HL-60 (cell line): ENCODE measurements at places on chromosomes 11 and 22.

GRCh38 chr22:36940676-36941075, 27.2 kb downstream of the CSF2RB start:
- no peak for DNase-seq

GRCh38 chr22:25694196-25694907, 47.6 kb upstream of the MYO18B start:
- no peak for DNase-seq

GRCh38 chr11:114088836-114089235, 29.3 kb downstream of the ZBTB16 start:
- no peak for DNase-seq

DNA sequence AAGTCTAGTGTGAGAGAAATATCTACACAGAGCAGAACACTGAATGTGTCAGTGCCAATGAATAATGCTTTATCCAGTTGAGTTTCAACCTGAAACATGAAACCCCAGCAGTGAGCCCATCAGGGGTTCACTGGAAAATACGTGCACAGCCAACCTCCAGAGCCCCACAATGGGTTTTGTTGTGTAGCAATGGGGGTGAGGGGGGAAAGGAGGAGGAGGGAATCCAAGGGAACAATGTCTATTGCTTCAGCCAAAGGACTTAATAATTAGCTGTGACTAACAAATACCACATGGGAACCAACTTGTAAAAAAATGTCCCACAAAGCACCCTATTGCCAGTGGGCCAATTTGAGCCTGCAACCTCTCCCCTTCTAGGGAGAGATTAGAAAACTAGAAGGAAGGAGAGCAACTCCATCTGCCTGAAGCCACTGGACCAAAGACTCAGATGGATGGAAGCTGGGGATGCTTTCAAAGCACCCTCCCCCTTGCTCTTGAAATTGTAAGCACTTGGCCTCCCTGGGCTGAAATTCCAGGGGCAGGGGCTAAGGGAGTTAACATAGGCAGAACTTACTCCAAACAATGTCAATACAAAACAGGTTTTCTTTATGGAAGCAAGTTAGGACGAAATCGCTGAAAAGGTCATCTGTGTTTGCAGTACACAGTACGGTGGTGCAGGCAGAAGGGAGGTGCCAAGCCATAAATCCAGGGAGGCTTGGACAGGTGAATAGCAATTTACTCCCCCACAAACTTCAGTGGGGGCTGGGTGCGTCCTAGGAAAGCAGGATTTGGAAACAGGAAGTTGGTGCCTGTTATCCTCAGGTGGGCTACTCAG, 99.8 kb downstream of the ARL14EP start:
- no peak for DNase-seq

DNA sequence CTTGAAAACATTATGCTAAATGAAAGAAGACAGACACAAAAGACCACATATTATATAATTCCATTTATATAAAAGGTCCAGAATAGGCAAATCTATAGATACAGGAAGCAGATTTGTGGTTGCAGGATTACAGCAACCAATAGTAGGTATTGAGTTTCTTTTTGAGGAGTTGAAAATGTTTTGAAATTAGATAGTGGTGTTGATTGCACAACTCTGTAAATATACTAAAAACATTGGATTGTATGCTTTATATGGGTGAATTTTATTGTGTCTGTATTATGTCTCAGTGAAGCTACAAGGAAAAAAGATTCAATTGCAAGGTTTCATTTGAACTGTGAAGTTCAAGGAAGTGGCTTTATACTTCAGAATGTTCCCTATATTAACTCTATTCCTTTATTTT, 3.0 kb upstream of the RRAS2 start:
- DNase-seq, result no peak

GRCh38 chr22:19291580-19292457, at the start of gene CLTCL1:
TSS of gene CLTCL1 (minus strand) at chr22:19291719. CDS start at chr22:19291641, 78 bp downstream.
- peak; percentile 58 for DNase-seq

DNA sequence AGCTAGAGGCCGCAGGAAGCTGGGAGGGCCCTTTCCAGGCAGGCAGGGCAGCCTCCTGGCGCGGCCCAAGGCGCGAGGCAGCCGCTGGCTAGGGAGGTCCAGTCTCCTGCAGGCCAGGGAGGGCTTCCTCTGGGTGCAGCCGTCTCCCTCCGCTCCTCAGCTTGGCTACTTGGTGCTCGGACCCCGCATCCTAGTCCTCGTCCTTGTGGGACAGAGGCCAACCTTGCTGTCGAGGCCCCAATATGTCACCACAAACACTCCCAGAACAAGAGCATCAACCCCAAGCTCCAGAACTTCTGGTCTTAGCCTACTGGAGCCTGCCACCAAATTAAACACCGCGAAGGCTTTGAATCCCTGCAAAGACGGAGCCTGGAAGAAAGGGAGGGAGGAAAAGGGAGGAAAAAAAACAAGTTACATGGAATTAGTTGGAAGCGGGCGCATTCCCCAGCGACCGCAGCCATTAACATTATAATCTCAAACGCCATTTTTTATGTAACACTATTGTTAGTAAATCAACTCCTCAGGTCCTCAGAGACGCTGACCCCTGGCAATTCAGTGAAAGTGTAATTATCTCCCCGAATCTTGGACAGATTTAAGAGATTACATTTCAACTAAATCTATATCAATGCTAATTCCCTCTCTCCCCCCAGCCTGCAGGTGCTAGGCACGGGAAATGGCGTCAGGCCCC, 12.7 kb upstream of the PAX6 start:
- no peak for DNase-seq

GRCh38 chr22:46079861-46080821, 70.2 kb upstream of the PPARA start:
- DNase-seq, result no peak

- DNase-seq, result no peak
Observed at GRCh38 chr11:94747146-94747545, 21.0 kb upstream of the AMOTL1 start.

DNA sequence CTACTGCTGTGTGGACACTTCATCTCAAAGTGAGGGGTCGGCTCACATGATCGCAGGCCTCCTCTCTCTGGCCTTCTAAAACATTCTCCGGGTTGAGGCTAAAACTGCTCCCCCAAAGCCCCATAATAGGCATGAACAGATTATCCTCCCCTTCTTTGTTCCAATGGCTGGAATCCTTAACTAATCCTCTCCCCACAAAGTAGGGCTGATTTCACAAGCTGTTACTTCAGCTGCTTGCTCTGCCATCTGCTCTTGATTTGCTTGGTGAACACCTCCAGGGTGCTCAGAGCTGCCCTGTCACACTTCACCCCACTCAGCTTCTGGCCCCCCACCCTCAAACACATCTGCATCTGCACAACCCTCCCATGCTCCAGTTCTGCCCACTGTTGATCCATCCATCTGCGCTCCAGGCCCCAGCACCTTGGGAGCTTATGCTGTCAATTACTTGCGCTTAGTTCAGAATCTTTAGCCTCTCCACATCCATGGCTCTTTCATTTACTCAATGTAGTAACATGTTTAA, 173.1 kb upstream of the API5 start:
- DNase-seq, result no peak

DNA sequence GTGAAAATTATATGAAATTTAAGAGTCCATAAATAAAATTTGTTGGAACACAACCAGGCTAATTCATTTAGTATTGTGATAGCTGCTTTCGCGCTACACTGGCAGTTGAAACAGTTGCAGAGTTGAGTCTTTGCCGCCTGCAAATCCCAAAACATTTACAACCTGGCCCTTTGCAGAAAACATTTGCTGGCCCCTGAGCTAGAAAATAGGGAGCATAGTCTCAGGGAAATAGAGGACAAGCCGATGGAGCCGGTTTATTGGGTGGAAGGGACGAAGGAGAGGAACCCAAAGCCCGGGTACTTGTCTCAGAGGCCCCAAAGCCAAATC, 527 bp upstream of the SAC3D1 start:
- no peak for DNase-seq

- no peak for DNase-seq
Observed at GRCh38 chr11:2945757-2946287, 16.6 kb upstream of the PHLDA2 start.

DNA sequence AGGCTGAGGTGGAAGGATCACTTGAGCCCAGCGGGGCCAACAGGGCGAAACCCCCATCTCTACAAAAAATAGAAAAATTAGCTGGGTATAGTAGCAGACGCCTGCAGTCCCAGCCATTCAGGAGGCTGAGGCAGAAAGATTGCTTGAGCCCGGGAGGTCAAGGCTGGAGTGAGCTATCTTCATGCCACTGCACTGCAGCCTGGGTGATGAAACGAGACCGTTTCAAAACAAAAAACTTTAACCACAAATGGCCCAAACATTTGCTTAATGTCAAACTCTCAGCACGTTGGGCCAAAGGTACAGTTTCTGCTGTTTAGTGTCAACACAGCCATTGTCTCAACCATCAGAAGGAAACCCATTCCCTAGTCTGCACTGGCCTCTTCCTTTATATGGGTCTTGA, 69.2 kb upstream of the TTC12 start:
- DNase-seq, result no peak

DNA sequence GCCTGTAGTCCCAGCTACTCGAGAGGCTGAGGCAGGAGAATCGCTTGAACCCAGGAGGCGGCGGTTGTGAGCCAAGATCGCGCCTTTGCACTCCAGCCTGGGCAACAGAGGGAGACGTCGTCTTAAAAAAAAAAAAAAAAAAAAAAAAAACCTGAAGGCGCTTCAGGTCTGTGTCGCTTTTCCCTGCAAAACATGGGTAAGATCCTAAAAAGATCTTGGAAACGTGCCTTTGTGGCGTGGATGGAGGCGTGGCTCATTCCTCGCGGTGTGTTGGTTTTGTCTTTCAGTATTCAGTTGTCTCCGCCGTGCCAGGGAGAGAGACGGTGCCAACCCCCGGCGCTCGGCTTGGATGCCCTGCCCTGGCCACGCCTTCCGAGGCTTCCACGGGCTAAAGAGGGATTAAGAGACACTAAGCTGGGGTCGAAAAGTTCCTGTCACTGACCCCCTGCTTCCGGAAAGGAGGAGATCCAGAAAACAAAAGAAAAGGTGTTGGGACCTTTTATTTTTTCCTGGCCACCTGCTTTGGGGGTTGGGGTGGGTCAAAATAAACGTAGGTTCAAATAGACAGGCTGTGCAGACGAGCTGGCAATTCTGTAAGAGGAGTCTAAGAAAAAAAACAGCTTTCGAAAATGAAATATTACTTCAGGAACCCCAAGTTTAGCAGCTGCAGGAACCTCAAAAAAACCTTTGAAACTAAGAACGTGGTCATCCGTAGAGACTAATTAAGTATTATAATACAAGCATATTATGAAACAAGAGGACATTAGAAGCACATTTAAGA, 1.1 kb upstream of the SLC35F2 start:
- DNase-seq, result peak; percentile 48

DNA sequence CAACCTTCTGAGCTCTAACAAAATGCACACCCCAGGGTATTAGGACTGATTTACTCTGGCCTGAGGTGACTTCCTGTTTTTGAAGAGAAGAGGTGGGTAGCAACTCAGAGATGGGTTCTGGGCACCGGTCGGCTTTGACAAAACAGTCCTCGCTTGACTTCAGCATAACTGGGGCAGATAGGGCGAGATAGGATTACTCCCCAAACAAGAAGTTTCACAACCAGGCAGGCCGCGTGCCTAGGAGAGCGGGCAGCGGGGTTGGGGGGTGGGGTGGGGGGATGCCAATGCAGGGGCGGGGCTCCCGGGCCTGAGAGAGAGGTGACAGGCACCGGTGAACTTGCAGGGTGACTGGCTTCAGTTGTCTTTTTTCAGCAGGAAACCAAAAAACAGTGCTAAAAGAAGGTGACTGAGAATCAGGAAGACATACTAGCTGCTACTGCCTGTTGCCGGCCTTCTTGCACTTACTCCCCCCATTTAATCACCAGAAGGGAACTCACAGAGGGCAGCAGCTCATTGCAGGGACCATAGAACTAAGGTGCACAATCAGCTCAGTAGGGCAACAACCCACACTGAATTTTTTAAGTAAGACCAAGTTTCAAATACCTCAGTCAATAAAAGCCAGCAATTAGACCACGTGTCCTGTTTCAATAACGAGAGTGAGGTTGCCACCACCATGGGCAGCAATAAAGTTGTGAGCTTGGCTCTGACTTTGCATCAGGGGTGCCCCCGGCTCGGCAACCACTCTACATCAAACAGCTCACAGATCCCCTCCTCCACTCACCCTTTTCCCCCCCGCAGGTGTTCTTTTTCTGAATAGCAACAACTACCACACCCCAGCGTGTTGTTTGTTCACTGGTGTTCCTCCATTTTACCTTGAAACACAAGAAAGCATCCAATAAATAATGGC, 37.2 kb upstream of the ETS1 start:
- no peak for DNase-seq

GRCh38 chr11:132131961-132132360, 761.5 kb downstream of the NTM start:
- DNase-seq, result no peak

DNA sequence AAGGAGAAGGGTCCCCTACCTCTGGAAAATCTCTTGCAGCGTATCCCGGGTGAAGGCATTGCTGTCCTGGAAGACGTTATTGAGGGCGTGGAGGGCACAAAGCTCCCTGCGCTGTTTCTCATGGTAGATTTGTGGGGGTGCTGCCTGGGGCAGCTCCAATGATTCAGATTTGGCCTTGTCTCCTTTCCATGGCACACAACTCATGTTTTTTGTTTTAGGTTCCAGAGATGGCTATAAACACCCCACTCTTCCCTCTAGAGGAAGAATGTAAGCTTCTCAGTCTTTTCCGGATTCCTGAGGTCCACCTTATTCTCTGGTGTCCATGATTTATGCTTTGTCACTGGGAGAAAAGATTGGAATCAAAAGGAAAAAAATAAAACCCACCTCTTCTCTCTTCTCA, 959 bp downstream of the JOSD1 start:
- DNase-seq, result no peak

DNA sequence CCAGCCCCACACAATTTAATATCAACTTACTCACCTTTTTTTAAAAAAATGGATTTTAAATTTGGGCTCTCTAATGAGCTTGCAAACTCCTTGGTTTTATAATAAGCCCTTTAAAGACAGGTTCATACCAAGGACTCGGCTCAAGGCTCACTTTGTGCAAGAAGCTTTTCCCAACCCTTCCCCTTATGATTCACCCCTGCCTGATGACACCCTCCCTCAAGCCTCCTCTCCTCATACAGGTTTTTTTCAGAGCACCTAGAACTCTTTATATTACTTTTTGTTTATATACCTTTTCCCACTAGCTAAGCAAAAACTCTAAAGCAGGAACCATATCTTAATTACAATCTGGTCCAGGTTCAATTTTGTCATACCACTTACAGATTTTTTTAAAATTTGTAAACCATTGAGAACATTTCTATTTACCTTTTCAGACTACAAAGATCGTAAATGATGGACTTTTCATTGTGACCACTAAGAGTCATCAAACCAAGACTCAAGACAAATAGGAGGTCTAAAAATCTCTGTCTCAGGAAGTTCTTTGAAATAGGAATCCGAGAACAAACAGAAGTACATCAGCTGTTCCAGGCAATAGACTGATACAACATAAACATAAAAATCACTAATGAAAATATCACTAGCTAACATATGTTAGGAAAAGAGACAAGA, 13.1 kb upstream of the EXPH5 start:
- no peak for DNase-seq

GRCh38 chr22:50600538-50600937, at the start of gene MAPK8IP2:
TSS of gene MAPK8IP2 (plus strand) at chr22:50600793. CDS start at chr22:50600819, 26 bp downstream.
- no peak for DNase-seq

GRCh38 chr11:9739123-9739900, 75.4 kb downstream of the SWAP70 start:
- DNase-seq, result no peak
